ENCODE measurements at places on chromosomes 3 and 15.

DNA sequence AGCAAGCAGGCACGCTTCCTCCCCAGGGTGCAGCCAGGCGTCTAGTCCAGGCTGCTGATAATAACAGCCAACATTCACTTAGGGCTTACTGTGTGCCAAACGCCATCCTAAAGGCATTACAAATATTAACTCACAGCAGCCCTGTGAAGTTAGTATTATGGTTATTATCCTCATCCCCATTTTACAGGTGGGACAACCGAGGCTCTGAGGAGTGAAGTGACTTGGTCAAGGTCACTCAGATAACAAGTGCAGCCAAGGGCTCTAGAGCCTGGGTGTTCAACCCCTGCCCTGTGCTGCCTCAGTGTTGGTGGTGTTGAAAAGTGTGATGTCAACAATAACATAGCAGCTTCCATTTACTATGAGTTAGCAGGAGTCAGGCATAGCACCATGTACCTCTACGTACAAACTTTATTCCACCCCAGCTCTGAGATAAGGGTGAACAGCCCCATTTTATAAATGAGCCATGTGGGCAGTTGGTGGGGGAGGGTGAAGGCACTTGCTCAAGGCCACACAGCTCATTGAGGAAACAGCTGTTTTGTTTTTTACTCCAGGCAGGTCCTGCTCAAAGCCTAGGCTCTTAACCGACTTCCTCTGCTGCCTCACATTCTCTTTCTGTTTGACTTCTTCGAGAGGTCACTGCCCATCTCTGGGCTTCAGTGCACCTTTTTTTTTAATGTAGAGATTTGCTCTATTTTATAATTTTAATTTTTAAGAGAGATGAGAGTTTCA lies 24.0 kb upstream of the TRH start:
- no peak for DNase-seq

DNA sequence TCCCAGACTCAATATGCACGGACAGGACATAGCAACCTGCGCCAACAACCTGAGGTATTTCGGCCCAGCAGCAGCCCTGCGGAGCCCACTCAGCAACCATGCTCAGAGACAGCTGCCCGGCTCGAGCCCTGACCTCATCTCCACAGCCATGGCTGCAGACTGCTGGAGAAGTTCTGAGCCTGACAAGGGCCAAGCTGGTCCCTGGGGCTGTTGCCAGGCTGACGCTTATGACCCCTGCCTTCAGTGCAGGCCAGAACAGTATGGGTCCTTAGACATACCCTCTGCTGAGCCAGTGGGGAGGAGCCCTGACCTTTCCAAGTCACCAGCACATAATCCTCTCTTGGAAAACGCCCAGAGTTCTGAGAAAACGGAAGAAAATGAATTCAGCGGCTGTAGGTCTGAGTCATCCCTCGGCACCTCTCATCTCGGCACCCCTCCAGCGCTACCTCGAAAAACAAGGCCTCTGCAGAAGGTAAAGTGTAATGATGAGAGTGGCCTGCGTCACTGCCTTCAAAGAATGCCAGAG lies 25.5 kb downstream of the TMEM41A start:
- no peak for DNase-seq

- no peak for DNase-seq
These were observed 766.7 kb downstream of the ZBBX start for GRCh38 chr3:166613365-166613764.

DNA sequence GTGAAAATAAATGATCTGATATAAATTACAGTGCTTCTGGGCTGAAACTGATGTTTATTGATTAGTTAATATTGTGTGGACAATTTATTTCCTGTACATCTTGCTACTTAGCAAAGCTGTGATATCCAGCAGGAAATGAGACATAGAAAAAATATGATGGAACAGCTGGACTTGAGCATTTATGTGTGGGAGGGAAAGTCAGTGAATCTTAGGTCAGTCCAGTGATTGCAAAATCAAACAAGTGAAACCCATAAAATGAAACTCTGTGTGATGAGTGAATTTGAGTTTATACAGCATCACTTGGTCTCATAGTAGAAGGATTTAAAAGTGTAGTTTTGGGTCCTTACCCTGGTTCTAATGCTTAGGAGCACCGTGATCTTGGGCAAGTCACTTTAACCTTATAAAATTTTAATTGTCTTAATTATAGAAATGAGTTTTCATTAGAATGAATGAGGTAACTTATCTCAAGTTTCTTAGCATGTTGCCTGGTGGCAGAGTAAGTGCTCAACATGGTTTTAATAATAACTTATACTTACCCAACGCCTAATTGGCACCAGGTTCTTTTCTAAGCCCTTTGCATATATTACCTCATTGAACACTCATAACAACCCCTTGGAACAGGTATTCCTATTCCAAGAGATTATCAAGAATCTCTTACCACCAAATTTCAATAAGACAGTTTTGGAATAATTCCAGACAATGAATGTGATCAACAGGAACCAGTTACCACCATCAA lies 194.6 kb downstream of the ADAMTSL3 start:
- no peak for DNase-seq

DNA sequence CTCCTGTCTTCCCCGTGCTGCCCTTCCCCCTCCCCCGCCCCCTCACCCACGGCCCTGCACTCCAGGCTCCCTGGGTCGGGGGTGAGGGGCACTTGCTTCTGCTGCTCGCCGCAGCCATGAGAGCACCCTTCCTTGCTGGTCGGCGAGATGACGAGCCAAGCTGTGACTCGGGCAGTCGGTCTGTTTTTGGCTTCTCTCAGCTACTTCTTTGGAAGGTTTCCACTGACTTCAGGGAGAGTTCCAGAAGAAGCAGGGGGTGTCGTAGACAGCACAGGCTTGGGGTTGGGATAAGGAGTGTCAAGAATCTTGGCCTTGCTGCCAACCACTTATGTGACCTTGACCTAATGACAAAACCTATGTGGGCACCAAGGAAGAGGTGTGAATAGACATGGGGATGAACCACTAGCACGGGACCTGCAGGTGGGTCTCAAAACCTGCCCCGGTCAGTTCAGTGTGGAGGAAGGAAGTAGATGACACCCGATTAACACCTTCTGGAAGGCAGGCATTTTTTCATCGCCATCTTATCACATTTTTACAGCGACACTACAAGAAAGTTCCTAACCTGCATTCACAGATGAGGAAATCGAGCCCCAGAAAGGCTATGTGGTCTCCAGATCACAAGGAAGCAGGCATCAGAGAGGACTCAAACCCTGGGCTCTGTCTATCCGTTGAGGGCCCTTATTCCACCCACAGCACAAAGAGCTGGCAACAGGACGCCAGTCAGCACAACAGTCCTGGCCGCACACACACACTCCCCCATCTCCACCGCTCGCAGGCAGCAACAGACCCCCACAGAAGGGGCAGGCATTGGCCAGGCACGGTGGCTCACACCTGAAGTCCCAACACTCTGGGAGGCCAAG lies 120.9 kb downstream of the LIPC start:
- no peak for DNase-seq

GRCh38 chr15:58467121-58467721 lies 35.4 kb downstream of the LIPC start:
- no peak for DNase-seq

GRCh38 chr3:180700941-180701340 lies 21.7 kb upstream of the CCDC39 start:
- no peak for DNase-seq

DNA sequence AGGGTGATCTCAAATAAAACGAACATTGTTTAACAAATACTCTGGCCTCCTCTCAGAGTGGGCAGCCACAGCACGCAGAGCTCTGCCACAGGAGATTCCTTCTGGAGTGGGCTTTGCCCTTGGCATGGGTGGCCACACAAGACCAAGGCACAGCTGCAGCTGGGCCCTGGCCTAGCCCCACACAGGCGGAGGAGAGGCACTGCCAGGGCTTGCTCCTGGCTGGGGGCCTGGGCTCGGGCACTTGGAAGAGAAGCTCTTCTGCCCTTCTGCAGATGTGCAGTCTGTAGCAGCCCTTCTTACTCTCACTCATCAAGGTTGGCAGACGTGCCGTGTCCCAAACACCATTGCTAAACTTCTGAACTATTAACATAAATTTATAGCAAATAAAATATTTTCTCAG lies 67.2 kb downstream of the CRTC3 start:
- DNase-seq = no peak

DNA sequence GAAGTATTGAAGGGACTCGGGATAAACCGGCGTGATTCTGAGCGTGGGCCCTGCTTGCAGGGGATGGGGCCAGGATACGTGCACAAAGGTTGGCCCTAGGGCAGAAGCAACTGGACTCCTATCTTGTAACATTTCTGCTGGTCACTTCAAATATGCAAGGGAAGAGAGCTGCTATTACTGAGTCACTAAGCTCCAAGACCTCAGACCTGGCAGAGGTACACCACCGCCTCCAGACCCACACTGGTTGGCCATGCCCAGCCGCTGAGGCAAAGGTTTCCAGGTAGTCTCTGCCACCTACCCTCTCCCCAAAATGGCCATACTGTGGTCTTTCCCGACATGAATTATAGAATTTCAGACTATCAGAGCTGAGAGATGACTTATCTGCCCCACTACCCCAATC lies 13.4 kb upstream of the STRA6 start:
- DNase-seq = no peak

Data from NCI-H1092 (cell line).